ENCODE measurements at places on chromosomes 11 and 22. TPM values are rescaled to one million over a fixed set of nuclear protein-coding genes. Genes with fewer than 3 reads are reported as not detected.

DNA sequence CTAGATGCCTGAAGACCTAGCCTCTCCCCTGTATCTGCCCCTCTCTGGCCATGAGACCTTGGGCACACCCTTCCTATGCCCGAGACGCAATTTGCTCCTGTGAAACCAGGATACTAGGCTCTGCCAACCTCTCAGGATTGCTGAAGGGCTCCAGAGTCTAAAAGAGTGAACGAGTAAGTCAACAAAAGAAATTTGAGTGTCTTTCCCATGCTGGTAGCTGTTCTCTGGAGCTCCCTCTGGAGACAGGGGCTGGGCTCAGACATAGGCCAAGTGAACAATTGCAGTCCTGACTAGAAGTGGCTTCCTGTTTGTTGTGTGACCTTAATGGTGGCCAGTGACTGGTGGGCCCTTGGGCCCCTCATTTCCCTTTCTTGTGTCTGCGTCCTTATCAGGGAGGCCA is 189.0 kb upstream of the NARS2 start:
- no peak overlapping the region for H3K27ac ChIP-seq
- H3K36me3 ChIP-seq: no peaks in the 10 kb centered on the region
- H3K4me3 ChIP-seq: no peak overlapping the region
- H3K4me1 ChIP-seq: no peaks in the 10 kb centered on the region
- H3K27me3 ChIP-seq: no peaks in the 10 kb centered on the region
- no peak for DNase-seq

DNA sequence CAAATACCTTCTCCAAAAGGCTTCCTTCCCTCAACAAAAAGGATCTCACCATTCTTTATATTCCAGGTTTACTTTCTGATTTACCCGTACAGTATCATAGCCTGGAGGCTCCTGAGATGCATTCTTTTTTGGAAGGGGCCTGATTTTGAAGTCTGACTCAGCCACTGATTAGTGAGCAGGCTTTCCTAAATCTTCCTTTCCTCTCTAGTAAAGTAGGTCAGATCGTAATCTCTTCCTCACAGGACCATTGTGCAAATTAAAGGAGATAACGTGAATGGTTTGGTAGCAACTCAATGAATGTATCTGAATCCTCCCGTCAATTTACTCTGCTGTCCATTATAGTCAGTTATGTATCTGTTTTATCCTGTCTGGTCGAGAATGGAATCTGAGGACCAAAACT is 227.7 kb upstream of the ANO5 start:
- H3K4me3 ChIP-seq: no peak overlapping the region
- no peak overlapping the region for H3K27ac ChIP-seq
- H3K27me3 ChIP-seq: no peaks in the 10 kb centered on the region
- no peak for DNase-seq
- H3K36me3 ChIP-seq: no peaks in the 10 kb centered on the region

OR8G1 gene
- not detected for total RNA-seq

DNA sequence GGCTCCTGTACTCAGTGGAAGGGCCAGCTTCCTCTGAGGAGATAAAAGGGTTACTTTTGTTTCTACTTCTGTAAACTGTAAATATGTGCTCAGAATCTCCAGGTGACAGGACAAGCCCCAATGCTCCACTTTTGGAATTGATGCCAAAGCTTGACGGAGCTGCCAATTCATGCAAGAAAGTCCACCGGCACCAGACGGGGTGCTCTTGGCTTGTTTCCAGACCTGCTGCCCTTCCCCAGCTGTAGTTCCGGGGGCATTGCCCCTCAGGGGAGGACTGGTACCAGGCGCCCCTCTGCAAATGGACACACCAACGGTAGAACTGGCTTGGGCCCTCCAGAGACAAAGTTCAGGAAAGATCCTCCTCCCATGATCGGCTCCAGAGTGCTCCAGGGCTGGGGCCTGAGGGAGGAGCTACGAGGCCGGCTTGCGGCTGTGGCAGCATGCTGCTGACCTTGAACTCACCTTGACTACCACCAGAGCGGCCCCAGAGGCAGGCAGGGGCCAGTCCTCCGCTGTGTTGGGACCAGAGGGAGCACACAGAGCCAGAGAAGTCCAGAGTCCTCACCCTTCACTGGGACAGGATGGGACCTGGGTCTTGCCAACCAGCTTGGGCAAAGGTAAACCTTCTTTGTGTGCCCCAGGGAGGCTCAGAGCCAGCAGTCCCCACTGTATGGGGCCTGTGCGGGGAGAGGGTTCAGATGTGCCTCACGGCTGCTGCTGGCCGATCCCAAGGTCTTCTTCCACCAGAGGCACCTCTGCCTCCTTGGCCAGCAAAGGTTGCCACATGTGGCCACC is 17.8 kb upstream of the OAF start:
- H3K4me3 ChIP-seq: no peak overlapping the region
- H3K4me1 ChIP-seq: no peaks in the 10 kb centered on the region
- H3K27ac ChIP-seq: no peak overlapping the region
- no peaks in the 10 kb centered on the region for H3K36me3 ChIP-seq
- no peaks in the 10 kb centered on the region for H3K27me3 ChIP-seq
- DNase-seq: no peak

DNA sequence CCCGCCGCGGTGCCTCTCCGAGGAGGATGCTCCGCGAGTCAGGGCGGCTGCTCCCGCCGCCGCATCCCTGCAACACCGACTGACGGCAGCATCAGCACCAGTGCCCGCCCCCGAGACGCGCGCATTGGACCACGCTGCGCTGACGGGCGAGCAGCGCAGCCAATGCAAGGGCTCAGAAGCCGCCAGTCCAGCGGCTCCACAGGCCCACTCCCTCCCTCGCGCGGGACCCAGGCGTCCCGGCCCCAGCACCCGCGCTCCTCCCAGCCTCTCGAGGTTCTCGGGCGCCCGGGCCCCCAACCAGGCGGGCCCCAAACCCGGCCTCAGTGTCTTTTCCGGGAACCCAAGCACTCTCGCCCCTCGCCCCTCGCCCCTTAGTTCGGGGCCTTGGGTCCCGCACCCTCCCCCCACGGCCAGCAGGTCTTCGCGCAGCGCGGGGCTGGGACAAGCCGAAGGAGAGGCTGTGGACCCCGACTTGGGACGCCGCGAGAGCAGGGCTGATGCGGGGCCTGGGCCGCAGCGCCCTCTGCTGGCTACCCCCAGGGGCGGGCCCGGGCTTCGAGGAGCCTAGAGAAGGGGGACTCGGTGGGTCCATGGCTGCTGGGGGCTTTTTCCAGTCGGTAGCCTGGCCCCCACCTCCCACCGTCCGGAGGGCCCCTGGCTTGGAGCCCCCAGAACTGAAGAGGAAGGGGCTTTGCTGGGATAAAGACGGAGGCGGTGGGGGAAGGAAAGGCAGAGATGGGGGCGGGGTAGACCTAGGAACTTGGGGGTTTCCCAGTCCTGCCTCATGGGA is at the start of gene NRXN2:
Gene NRXN2, minus strand, starts transcription at position 81 of the 790 bp plus-strand sequence. CDS start 9,498 bp downstream, outside the sequence.
- peak within 1 kb of the TSS; percentile 82 for H3K4me3 ChIP-seq
- H3K4me1 ChIP-seq: peaks cover 16% of the 10 kb centered on the region
- peaks cover 12% of the 10 kb centered on the region for H3K36me3 ChIP-seq
- peak within 1 kb of the TSS; percentile 82 for H3K27ac ChIP-seq
- peaks cover 6% of the 10 kb centered on the region for H3K27me3 ChIP-seq
- peak; percentile 78 for DNase-seq

APOL4 gene
- not detected for total RNA-seq

DNA sequence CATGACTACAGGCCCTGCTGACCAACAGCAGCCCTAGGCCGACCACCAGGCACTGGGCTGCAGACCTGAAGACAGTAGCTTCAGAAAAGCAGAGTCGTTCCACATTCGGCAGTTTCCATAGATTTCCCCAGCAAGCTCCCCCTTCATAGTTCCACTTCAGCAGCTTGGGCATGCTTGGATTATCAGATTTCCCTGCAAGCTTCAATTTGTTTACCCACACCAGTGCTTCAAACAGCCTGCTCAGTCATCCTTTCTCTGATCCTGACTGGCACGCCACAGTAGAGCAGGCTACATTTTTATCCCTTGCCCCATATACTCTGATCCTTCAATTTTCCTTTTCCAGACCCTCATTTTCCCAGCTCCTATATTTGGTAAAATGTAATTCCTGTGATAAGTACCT is 51.1 kb upstream of the CFAP300 start:
- no peak overlapping the region for H3K27ac ChIP-seq
- no peaks in the 10 kb centered on the region for H3K27me3 ChIP-seq
- DNase-seq: no peak

GRCh38 chr22:46076651-46077339 is 73.5 kb upstream of the PPARA start:
- no peaks in the 10 kb centered on the region for H3K27me3 ChIP-seq
- peaks cover 39% of the 10 kb centered on the region for H3K4me1 ChIP-seq
- H3K4me3 ChIP-seq: no peak overlapping the region
- DNase-seq: no peak

- DNase-seq: no peak
- H3K27ac ChIP-seq: no peak overlapping the region
- no peak overlapping the region for H3K4me3 ChIP-seq
- no peaks in the 10 kb centered on the region for H3K27me3 ChIP-seq
- no peaks in the 10 kb centered on the region for H3K36me3 ChIP-seq
- no peaks in the 10 kb centered on the region for H3K4me1 ChIP-seq
Observed at GRCh38 chr11:72254299-72254993, 10.5 kb upstream of the PHOX2A start.

- no peak overlapping the region for H3K27ac ChIP-seq
- H3K4me1 ChIP-seq: no peaks in the 10 kb centered on the region
- H3K36me3 ChIP-seq: no peaks in the 10 kb centered on the region
- H3K27me3 ChIP-seq: no peaks in the 10 kb centered on the region
- DNase-seq: no peak
Observed at GRCh38 chr11:60700689-60701468, 1.5 kb downstream of the MS4A8 start.

- no peaks in the 10 kb centered on the region for H3K27me3 ChIP-seq
- no peaks in the 10 kb centered on the region for H3K4me1 ChIP-seq
- peaks cover 3% of the 10 kb centered on the region for H3K36me3 ChIP-seq
- DNase-seq: no peak
Observed at GRCh38 chr11:35742707-35743454, 80.3 kb downstream of the TRIM44 start.

DNAJB7 gene
- total RNA-seq: not detected

CRYBB3 gene
- not detected for total RNA-seq

GRCh38 chr11:131121426-131122333 is 205.4 kb upstream of the SNX19 start:
- no peak overlapping the region for H3K27ac ChIP-seq
- no peak overlapping the region for H3K4me3 ChIP-seq
- no peaks in the 10 kb centered on the region for H3K36me3 ChIP-seq

DNA sequence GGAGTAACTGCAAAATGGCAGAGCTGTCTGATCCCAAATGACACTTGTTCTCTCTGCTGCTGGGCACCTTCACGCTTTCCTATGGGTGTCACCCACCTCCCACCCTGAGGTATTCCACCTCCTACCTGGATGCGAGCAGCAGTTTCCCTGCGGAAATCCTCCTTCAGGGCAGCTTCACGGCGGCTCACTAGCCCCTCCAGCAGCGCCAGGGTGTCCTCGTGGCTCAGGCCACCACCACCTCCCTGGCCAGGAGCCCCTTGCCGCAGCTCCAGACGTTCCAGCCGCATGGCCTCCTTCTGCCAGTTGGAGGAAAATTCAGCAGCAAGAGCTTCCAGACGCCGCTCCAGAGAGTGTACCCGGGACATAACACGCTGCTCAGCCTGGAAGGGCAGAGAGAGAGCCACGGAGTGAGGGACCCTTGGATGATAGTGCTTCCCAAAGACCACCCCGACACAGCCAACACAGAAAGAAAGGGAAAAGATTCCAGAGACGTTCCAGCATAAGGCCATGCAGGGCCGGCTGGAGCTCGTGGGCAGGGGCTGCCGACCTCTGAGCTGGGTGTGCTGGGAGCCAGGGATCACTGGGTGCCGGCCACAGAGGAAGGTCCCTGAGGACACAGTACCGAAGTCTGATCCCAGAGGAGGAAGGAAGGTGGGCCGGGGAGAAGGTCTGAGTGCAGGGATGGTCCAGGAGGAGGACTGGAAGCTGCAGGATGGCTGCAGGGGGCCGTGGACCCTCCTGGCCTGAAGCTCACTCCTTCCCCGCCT is 13.4 kb downstream of the SUN2 start:
- no peak overlapping the region for H3K27ac ChIP-seq
- no peaks in the 10 kb centered on the region for H3K27me3 ChIP-seq
- peaks cover 97% of the 10 kb centered on the region for H3K36me3 ChIP-seq
- H3K4me1 ChIP-seq: peaks cover 61% of the 10 kb centered on the region

GRCh38 chr11:2214527-2215229 is 43.1 kb upstream of the TH start:
- H3K4me3 ChIP-seq: no peak overlapping the region
- no peaks in the 10 kb centered on the region for H3K27me3 ChIP-seq
- peaks cover 62% of the 10 kb centered on the region for H3K4me1 ChIP-seq

GRCh38 chr22:40051322-40051721 is 56.6 kb downstream of the FAM83F start:
- no peaks in the 10 kb centered on the region for H3K36me3 ChIP-seq
- DNase-seq: no peak
- no peaks in the 10 kb centered on the region for H3K27me3 ChIP-seq
- no peak overlapping the region for H3K4me3 ChIP-seq
- H3K27ac ChIP-seq: peak overlapping the region; percentile 47

DNA sequence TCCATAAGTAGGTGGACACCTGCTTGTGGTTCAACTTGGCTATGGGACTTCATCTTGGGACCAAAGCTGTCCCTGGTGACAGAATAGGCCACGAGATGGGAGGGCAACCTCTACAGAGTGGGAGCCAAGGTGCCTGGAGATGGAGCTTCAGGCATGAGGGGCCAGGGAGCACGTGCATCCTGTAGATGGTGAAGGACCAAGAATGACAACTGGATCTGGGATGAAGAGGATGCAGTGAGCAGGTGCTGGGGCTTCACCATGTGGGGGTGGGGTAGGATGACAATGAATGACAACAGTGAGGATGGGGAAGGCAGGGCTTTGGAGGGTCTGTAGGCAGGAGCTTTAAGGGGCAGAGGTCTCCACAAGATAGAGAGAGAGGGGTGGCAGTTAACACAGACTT is 372.0 kb upstream of the B3GAT1 start:
- H3K27ac ChIP-seq: no peak overlapping the region
- DNase-seq: no peak
- H3K36me3 ChIP-seq: no peaks in the 10 kb centered on the region

GRCh38 chr22:49712195-49712791 is 115.4 kb downstream of the BRD1 start:
- no peaks in the 10 kb centered on the region for H3K27me3 ChIP-seq
- no peak for DNase-seq
- no peak overlapping the region for H3K27ac ChIP-seq
- no peaks in the 10 kb centered on the region for H3K4me1 ChIP-seq

GRCh38 chr11:21148376-21148775 is 479.0 kb downstream of the NELL1 start:
- H3K4me3 ChIP-seq: no peak overlapping the region
- no peaks in the 10 kb centered on the region for H3K4me1 ChIP-seq
- no peaks in the 10 kb centered on the region for H3K27me3 ChIP-seq

DNA sequence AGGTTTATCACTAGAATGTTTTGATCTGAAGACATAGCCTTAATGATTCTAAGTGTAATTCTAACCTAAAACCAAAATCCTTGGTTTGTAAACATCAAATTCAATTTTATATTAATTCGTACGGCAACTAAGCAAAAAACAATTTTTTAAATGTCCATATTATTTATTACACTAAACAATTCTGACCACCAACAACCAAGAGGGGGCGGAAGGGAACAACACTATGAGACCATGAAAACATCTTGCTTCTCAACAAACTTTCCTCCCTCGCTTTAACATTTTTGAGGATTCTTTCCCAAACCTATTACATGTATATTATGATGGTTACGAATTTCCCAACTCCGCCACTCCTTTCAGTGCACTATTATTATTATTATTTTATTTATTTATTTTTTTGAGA is 6.5 kb upstream of the UCP2 start:
- no peaks in the 10 kb centered on the region for H3K27me3 ChIP-seq
- no peak overlapping the region for H3K27ac ChIP-seq
- H3K4me3 ChIP-seq: no peak overlapping the region
- peak; percentile 55 for DNase-seq
- H3K4me1 ChIP-seq: peaks cover 13% of the 10 kb centered on the region

GRCh38 chr11:124344346-124344745 is 24.3 kb upstream of the OR8D2 start:
- DNase-seq: no peak
- H3K27ac ChIP-seq: no peak overlapping the region
- no peaks in the 10 kb centered on the region for H3K4me1 ChIP-seq
- H3K36me3 ChIP-seq: no peaks in the 10 kb centered on the region
- no peak overlapping the region for H3K4me3 ChIP-seq
- no peaks in the 10 kb centered on the region for H3K27me3 ChIP-seq
